ENCODE measurements at places on chromosomes 7 and 10.

DNA sequence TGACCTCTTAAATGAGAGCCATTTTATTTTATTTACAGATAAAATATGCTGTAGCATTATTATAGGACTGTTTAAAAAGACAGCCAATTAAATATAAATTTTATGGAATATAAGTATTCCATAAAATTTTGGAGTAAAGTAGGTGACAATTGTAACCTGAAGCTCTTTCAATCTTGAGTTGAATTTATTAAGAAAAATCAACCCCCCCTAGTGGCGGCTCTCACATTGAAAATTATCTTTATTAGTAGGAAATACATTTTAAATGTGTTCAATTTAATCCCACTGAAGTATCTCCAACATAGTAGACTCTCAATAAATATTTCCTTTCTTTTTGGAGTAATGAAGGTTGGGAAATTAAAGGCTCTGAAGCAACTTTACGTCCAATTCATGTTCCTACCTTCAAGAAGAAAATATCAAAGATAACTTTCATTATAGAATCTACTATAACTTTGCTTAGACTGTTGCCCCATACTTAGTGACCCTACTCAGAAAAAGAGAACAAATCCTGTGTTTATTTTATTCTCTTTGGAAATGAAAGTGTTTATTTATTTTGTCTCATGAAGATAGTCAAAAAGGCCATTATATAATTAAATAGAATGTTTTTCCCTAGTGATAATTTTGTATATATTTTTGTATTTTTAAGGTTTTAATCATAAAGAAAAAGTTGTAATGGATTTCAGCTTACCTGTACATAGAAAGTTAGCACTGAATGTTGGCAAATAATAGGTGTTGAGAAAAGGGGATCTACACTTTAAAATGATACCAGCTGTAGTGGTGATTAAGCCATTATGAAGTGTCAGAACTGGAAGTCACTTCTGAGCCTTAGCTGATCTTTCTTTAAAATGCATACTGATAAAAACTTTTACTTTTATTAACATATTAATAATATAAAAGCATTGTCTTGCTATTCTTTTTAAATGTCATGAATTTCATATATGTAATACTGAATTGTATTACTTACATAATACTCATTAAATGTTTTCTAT lies 3.3 kb downstream of the AHR start:
- peak; percentile 71 for DNase-seq

DNA sequence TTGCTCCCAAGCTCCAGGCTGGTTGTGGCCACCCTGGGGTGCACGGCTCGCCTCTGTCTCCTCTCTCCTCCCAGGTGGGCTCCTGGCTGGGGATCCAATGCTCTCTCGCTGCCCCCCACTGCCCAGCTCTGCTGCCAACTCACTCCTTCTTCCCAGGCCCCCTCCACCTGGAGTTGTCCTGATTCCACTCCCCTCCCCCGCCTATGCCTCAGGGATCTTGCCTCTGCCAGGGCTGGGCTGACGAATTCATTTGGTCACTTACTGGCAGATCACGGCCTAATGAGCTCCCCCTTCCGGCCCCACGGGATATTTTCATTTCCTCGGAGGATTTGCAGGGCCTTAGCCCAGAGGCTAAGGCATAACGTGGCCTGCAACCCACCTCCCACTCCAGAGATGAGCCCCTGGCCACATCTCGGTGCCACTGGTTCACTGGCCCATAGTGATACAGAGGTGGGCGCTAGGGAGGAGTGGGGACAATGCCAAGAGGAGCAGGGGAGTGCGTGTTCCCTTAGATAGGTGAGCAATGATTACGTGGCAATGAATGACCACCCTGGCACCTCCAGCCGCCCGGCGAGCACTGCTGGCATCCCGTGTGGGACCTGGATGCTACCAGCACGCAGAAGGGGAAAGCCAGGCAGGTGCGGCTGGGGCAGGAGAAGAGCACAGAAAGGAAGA lies 344.6 kb upstream of the SHH start:
- DNase-seq: peak; percentile 16

- DNase-seq: no peak
Observed at GRCh38 chr10:839550-840205, 91.8 kb downstream of the LARP4B start.

DNA sequence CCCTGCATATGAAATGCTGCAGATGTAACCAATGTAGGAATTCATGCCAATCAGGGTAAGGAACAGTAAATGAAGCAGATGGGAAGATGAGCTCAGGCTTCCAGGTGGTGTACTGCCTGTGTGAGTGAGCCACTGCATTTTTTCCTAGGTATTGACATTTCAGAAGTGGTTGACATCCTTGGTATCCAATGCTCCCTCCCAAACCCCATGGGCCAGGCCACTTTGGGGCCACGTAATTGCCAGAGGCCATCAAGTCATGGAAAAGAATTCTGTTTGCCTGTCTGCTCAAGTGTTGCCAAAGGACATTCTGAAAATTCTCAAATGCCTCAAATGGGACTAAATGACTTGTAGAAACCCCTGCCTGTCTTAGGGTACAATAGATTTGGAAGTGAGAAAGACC lies 384.6 kb downstream of the GATA3 start:
- no peak for DNase-seq

GRCh38 chr7:51428217-51428887 lies 111.7 kb upstream of the COBL start:
- DNase-seq: no peak

- DNase-seq: no peak
Observed at GRCh38 chr7:132547821-132548220, 28.4 kb downstream of the PLXNA4 start.

DNA sequence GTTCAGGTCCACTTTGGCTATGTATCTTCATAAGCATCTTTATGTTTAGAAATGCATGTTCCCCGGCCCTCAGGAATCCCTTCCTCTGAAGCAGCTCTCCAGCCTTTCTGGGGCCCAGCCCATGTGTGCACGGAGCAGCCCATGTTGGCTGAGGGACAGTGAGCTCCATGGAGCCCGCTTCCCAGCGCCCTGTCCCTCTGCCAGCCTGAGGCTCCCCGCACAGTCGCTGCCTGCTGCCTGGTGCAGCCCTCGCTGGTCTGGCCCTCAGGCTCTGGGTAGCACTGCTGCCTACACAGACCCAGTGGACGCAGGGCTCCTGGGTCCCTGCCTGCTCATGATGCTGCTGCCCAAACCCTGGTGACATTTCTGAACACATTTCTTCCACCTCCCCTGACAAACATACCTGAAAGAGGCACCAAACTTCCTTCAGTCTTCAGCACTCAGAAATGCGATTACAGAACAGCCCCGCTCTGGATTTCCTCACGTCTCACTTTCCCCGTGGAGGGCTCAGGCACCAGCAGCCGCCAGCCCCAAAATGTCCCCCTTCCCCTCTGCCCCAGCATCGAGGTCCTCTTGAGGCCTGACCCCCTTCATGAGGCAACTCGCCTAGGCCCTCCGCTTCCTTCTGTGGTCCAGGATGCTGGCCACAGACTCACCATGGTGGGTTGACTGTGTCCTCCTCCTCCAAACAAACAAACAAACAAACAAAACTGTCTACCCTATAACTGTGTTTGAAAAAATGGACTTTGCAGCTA lies 5.0 kb upstream of the TCERG1L start:
- DNase-seq: no peak

DNA sequence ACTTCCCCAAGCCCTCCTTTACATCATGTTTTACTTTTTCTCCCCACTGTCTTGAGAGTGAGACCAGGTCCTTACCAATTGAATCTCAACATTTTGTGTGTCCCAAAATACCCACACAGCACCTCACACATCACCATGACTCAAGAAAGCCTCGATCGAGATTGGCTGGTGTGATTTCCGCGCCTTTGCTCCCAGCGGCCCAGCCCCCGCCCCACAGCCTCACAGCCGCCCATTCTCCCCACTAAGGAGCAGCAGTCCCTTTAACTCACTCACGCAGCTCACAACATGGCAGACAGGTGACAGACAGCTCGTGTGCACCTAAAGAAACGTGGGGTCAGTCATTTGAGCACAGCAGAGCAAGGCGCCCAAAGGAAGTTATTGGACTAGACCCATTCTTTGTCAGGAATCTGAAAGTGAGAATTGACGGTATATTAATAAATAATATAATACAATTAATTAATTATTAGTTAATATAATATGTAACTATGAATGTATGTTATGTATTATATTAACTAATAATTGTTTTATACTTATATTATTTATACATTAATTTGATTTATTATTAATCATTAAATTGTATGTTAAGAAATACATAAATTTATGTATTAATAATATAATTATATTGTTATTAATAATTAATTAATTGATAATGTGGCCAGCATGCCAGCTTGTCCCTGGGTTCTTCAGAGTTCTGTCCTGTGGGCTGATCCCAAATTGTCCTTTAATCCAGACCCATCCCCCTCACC lies 204.9 kb upstream of the RNF32 start:
- DNase-seq: no peak

DNA sequence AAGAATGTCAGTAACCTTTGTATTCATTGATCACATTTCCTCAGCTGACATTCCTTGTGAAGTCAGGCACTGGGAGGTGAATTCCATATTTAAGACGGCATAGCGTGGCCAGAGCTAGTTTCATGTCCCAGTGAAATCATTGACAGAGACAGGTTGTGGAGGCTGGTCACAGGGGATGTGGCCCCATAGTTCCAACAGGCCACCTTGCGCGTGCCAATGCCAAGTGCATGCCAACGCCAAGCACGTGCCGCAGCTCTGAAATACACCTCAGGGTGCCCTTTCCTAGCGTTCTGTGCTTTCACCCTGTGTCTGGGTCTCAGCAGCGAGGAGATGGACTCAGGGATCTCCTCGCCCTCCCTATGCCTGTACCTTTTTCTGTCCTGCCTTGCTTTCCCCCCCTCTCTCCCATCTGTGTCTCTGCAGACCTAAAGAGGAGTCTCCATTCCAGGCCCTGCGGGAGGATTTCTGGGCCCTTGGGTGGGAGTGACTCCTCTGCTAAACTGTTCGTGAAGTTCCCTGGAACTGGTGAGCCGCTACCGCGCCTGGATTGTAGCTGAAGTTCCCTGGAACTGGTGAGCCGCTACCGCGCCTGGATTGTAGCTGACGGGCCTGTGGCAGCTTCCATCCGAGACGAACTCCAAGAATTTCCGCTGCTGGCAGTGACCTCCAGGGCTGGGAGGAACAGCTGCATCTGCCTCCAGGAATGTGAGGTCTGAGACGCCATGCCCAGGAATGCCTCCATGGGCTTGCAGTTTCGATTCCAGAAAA lies 19.7 kb downstream of the AQP1 start:
- DNase-seq: peak; percentile 76

DNA sequence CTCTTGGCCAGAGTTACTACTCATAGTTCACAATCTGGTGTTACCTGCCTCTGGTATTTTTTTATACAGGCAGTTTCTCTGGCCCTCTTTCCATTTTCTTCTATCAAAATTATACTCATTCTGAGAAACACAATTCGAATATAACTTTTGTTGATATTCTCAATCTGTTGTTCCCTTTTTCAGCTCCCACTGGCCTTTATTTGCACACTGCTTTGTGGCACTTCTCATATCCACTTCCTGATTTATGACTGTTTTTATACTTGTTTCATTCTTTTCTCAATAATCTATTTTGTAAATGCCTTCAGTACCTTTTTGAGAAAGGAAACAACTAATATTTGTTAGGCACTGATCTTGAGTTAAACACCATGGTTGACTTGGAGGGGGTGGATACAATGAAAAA lies 93.8 kb upstream of the HDAC9 start:
- no peak for DNase-seq

DNA sequence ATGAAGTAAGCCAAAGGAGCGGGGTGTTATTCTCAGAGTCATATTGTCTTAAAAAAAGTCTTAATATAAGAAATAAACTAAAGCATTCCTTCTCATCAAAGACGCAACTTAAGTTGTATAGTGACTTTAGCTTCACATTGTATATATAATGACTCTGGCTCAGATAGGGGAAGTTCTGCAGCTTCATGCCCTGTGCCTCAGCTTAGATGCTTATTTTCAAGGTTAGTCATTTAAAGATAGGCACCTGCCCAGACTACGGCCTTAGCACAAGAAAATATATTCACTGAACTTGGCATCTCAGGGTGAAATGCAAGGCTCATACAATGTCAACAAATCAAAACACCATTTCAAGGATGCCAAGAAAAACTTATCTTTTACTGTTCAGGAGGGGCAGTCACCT lies 52.8 kb upstream of the DNAJB12 start:
- DNase-seq: no peak

DNA sequence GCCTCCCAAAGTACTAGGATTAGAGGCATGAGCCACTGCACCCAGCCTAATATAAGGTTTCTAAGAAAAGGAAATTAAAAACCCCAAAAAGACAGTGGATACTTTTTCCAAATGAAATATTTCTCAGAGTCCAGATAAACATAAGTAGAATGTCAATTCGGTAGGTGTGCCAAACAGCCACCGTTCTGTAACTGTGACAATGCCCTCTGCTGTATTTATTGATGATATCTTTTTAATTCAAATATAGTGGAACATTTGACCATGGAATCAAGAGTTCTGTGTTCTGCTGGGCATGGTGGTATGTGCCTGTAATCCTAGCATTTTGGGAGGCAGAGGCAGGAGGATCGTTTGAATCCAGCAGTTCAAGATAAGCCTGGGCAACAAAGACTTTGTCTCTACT lies 28.8 kb upstream of the ZRANB1 start:
- DNase-seq: no peak

- no peak for DNase-seq
Observed at GRCh38 chr7:116426428-116427156, 72.9 kb upstream of the CAV2 start.

DNA sequence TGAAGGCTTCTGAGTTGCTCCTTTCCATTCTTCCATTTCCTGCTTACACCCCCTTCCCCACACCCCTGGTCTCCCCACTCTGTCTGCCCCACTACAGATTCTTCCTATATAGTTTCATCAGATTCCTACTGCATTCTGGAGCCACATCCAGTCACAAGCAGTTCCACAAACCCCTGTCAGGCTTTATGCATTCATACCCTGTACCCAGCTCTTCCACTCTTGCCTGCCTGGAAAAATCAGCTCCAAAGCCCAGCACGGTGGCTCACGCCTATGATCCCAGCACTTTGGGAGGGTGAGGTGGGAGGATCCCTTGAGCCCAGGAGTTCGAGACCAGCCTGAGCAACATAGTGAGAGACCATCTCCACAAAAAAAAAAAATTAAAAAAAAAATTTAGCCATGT lies 60.4 kb downstream of the C10orf67 start:
- DNase-seq: no peak

DNA sequence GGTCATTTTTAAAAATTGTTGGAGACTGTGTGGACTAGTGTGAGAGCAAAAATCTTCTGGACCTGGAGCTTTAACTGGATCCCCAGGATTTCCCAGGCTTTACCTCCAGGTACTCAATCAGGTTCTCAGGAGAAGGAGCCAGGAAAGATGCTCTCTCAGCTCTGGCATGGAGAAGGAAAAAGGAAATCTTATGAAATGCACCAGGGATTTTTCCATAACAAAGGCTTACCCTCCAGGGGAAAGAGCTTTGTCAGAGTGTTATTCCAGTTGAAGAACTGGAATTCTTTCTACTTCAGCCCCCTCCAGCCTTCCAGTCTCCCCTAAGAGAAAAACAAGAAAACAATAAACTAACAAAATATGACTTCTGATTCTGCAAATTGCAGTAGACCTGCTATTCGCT lies 436.7 kb upstream of the ANKRD30A start:
- no peak for DNase-seq

GRCh38 chr7:128868624-128869137 lies 6.0 kb downstream of the ATP6V1F start:
- DNase-seq: no peak
